ENCODE measurements at places on chromosomes 1 and 21. TPM values are rescaled to one million over a fixed set of nuclear protein-coding genes. Genes with fewer than 3 reads are reported as not detected.

NUF2 gene
- 1.6 TPM for total RNA-seq

DNA sequence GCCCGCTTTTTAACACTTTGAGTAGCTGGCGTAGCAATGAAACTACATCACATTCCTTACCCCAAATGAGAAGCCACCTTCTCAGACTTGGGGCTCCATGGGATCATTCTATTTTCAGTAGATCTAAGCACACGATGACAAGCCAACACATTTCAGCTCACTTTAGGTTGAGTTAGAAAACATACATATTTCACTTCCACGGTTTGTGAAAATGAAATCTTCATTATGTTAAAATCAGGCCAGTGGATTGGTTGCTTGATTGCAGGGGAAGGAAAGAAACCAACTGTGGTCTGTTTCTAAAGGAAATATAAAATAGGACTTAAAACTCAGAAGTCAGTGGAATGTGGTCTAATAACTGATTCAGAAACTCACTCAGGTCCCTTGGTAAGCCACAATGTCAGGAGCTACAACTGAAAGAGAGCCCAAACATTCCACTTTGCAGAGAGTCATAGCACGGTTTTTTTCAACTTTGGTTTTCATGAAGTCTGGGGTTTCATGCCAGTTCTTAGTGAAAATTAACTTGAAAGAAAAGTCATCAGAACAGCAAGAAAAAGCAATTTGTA is 82.3 kb upstream of the TIAM1 start:
- DNase-seq: no peak

- DNase-seq: peak; percentile 20
Measured at GRCh38 chr1:87042111-87042811, 127.8 kb downstream of the HS2ST1 start.

GRCh38 chr1:63064135-63064534 is 258.2 kb upstream of the FOXD3 start:
- DNase-seq: no peak

DNA sequence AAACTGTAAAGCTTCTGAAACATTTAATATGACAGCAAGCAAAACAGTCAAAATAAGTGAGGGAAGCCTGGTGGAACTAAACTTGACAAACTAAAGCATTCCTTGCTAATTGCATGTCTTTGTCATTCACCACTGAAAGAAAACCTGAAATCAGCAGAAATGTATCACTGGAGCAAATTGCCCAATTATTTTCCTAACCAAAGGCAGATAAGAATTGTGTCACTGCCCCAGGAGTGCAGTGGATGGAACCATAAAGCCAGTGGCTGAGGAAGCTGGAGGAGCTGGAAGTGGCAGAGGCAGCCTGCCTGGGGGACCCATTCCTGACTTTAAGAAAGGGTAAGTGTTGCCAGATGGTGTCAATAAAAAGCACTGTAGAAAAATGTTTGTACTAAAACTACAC is 2.7 kb upstream of the SLC30A10 start:
- DNase-seq: no peak

All from lung microvascular endothelial cell (primary cell).